ENCODE measurements at places on chromosomes 7 and 10.

DNA sequence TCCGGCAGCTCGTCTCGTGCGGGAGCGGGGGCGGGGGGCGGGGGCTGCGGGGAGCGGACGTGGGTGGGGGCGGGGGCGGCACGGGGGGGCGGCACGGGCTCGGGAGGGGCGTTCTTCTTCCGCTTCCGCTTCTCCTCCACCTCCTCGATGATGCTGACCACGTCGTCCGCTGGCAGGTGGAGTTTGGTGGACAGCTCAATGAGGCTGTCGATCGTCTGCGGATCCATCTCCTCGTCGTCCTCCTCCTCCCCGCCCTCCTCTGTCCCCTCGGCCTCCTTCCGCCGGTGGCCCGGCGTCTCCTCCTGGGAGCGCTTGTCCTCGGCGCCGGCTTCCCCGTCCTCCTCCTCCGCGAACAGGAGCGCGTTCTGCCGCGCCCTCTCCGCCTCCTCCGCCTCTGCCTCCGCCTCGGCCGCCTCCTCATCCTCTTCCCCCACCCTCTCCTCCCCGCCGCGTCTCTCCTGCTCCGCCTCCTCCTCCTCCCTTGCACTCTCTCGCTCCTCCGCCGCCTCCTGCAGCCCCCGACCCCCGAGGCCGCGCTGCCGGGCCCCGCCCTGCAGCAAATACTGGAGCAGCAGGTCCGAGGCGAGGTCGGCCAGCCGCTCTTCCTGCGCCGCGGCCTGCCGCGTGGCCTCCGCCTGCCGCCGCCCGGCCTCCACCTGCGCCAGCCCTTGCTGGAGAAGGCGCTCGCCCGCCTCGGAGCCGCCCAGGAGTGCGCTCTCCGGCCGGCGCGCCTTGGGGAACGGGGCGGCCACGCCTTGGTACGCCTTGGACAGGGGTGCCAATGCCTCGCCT, 1.9 kb downstream of the VGF start:
- no peak for DNase-seq

GRCh38 chr10:65142641-65143435, 1621.6 kb downstream of the REEP3 start:
- DNase-seq: no peak

- DNase-seq: no peak
Observed at GRCh38 chr10:34960983-34961382, 129.2 kb downstream of the CUL2 start.

DNA sequence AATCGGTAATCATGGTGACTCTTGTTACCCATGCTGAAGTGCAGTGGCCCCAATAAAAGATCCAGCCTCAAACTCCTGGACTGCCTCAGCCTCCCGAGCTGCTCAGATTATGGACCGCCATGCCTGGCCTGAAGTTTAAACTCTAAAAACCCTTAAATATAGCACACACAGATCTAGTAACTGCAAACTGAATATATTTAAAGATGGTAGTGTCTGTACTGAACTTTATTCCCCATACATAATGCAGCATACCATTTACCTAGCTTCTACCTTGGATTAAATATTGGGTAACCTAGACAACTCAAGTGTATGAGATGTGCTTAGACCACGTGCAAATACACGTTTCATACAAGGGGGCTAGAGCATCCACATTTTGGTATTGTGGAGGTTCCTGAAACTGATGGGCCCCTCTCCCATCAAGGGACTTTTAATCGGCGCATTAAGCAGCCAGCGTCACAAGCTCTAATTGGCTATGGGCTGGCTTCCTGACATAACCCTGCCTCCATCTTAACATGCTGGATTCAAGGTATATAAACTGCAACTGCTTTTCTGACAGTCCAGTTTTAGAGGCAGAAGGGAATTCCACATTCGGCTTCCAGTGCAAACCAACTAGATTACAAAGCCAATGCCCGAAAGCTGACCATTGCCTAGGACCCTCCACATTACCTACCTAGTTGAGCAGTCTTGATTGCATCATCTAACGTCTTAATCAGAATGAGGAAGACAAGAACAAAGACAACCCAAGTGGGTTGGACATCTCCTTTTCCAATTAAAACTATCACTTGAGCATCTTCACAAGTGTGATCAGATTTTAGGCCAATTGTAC, 13.0 kb downstream of the HNRNPA2B1 start:
- no peak for DNase-seq

GRCh38 chr10:103246324-103246723, 637 bp downstream of the RPEL1 start:
- DNase-seq: no peak

GRCh38 chr10:45500798-45501197, 126.8 kb downstream of the ALOX5 start:
- no peak for DNase-seq

GRCh38 chr7:129202058-129202777, 13.8 kb downstream of the SMO start:
- DNase-seq: no peak

DNA sequence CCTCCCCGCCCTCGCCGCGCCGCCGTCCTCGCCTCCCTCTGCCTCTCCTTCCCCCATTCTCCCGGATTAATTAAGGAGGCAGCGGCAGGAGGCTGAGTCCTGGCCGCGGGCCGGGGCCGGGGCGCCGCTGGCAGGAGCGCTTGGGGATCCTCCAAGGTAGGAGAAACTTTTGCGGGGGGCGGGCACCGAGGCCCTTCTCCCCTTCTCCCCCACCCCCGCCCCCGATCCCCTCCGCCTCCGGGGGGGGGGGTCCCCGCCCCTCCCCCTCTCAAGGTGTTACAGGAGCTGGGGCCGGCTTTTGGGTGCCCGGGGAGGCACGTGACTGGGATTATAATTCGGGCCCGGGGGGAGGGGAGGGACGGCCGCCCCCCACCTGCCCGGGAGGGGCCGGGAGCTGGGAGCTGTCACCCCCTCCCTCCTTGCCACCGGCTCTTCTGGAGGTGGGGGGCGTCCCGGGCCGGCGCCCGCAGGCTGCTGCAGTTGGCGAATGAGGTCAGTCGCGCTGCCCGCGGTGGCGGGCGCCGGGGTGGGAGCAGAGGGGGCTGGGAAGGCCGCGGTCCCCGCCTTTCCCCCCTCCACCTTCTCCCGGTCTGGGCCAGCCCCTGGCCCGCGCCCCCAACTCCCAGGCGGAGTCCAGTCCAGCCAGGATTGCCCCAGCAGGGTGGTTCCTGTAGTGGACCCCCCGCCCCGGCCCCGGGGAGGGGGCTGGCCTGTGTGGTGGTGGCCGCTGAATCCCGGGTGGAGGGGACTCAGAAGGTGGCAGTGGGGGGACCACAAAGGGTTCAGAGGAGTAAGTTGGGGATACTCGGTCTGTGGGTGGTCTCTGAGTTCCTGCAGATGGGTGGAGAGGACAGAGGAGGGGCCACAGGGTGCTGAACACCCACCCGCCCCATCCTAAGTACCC, 567 bp downstream of the GTF2IRD1 start:
- DNase-seq: no peak

GRCh38 chr10:65949526-65949925, 976.3 kb upstream of the LRRTM3 start:
- no peak for DNase-seq

- DNase-seq: no peak
Observed at GRCh38 chr7:54874804-54875203, 115.8 kb upstream of the SEC61G start.

DNA sequence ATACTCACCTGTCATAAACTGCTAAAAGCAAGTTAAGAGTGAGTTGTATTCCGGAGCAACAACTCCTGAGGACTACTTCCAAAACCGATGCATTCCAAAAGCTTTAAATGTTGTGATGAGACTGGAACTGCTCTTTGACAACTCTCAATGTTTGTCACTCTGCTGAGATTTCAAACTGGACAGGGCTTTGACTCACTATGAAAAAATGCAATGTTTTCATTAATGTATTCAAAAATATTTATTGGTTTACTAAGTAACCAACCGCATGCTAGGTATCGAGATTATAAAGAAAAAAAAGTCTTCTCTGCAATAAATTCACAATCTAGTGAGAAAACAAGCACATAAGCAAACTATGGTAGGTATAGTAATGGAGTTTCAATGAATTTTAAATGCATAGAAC, 107.9 kb upstream of the GNAI1 start:
- no peak for DNase-seq

GRCh38 chr10:32372000-32372875, 25.3 kb upstream of the EPC1 start:
- DNase-seq: no peak
